ENCODE measurements at places on chromosomes 12 and 14. TPM values are rescaled to one million over a fixed set of nuclear protein-coding genes. Genes with fewer than 3 reads are reported as not detected.

ASPG gene
- total RNA-seq = not detected

SPPL3 gene
- 31.1 TPM for total RNA-seq

CPNE8 gene
- 2.2 TPM for total RNA-seq

PTMS gene
- 43.5 TPM for total RNA-seq

CAPZA3 gene
- total RNA-seq = not detected

CMA1 gene
- 0.51 TPM for total RNA-seq

ASCL1 gene
- total RNA-seq = not detected

RERG gene
- total RNA-seq = not detected

SPIC gene
- not detected for total RNA-seq

ITPR2 gene
- total RNA-seq = 43.5 TPM

GRCh38 chr12:122363782-122364181 is 58.7 kb downstream of the CLIP1 start:
- DNase-seq = no peak

DNA sequence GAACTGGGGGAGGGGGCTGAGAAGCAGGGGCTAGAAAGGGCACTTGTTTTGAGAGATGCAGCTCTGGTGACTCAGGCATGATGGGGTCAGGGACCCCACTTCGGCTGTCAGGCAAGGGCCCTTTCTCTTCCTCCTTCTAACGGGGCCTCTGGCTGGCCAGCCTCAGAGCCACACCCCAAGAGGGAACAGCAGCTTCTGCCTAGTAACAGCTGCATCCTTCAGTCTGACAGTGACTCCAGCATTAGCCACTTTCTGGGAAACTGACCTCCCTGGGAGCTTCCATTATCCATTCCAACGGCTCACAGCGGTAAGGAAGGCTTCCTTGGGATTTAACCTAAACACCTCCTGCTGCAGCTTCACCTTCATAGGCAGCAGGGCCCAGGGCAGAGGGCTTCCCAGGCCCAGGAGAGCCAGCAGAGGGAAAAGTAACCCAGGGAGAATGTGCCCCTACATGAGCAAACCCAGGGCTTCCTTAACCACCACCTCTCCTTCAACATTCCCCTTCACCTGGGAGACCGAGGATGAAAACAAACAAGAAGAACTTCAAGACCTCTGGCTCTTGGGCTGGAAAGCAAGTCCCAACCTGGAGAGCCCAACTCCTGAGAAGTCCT is 2.7 kb downstream of the NCKAP5L start:
- no peak for DNase-seq

- no peak for DNase-seq
Observed at GRCh38 chr14:100899884-100900771, 3.4 kb downstream of the RTL1 start.

DNA sequence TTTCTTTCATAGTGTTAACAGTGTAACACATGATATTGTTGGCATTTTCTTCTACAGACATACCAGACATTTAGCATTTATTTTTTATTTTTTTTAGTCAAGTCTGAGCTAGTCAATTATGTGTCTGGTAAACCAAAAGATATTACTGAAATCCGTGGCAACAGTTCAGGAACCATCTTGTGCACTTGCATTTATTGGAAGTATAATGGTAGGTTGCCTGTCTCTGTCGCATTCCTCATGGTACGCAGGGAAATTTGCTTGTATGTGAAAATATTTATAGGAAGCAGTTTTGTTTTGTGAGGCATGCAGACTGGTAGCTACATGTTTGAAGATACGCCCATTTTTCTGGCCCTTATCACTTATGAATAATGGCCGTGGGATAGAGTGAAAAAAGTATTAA is 186.1 kb upstream of the SLC38A2 start:
- no peak for DNase-seq

GRCh38 chr12:5305886-5306545 is 125.9 kb upstream of the NTF3 start:
- no peak for DNase-seq

DNA sequence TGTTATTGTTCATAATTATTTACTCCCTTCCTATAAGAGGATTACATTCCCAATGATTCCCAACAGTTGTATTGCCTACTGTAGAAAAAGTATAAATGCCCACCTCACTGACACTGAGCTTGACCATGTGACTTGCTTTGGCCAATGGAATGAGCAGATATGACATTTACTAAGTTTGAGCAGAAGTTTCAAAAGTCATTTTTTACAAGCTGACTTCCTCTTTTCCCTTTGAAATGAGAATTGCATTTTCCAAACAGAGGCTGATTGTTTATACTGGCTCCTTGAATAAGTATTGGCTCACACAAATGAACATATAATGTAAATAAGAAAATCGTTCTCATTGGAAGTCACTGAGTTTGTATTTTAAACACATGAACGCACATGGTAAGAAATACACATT is 116.4 kb upstream of the LRFN5 start:
- no peak for DNase-seq

GRCh38 chr14:21894003-21894897 is 220.6 kb upstream of the OR4E1 start:
- peak; percentile 54 for DNase-seq

DNA sequence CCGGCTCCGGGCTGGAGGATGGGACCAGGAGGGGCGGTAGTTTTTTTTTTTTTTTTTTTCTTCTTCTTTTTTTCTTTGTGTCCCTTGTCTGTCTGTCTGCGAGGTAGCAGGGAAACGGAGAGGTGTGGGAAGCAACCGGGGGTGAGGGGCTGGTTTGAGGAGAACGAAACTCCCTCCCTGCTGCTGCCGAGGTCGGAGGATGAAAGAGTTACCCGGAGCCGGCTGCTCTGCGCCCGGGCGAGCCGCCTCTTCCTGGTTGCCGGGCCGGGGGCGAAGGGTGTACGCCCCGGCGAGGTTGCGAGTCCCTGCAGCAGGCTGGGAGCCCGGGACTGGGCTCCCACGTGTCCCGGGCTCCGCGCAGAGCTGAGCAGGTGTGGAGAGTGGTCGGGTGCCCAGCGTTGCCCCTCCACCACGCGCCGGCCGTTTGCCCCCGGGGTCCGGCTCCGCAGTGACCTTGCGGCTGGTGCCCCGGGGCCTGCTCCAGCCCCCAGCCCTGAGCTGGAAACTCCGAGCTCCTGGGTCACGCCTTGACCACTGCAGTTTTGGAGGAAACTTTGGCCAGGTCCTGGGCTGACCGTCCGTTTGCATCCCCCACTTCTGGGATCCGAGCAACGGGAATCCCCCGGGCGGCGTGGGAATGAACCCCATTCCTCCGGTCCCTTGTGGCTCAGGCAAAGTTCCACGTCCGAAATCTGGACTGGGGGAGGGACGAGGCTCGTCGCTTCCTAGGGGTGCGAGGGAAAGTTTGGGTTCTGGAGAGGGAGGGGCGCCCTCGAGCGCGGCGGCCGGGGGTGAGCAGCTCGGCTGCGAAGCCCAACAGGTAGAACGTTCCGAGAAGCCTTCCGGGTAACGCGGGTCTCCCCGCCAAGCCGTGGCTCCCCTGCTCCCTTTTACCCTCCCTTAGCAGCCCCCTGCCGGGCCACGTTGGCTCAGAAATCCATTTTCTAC is 1.3 kb downstream of the CHST11 start:
- DNase-seq = peak; percentile 70

DNA sequence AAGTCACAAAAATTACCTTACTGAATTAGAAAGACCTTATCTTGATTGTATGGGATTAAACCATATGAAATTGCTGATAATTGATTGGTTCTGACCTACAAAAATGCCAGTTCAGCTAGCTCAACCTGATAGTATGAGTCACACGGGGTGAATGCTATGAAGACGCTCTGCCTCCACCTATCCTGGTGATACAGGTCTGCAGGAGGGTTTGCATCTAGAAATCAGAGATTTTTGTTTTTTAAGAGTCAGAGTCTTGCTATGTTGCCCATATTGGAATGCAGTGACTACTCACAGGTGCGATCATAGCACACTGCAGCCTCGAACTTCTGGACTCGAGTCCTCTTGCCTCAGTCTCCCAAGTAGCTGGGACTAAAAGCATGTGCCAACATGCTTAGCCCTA is 120.4 kb downstream of the HMGA2 start:
- DNase-seq = no peak

DNA sequence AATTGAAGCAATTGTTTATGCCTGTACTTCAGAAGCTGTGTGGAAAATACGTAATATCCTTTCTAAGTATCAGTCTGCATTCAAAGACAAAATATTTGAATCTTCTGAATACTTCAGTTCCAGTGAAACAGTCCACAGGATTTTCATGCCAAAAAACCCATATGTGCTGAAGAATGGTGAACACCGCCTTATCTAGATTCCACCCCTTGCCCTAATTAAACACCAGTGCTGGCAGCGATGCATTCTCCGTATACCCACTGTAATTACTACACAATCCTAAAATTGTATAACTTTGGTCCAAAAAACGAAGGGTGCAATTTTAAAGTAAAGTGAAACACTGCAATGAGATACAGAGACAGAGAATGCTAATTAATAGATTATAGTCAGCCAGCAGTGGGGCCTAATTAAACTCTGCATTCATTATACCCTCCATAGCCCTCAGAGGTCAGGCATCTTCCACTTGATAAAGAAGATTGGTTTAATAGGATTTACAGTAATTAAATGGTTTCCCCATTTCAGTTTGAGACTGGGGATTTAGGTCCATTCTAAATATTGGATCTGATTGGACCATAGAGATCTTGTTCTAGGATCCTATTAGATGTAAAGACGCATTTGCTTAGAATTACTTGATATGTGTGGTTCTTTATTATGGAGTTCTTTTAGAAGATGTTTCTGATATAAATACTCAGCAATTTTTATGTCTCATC is 43.9 kb downstream of the ERC1 start:
- DNase-seq = no peak

- no peak for DNase-seq
Observed at GRCh38 chr12:131640525-131640924, 70.4 kb upstream of the SFSWAP start.

- DNase-seq = no peak
Observed at GRCh38 chr12:95178136-95178535, 39.1 kb downstream of the FGD6 start.

- DNase-seq = no peak
Observed at GRCh38 chr14:104587641-104588040, 8.1 kb downstream of the C14orf180 start.

GRCh38 chr12:3200814-3201233 is 123.6 kb downstream of the TSPAN9 start:
- DNase-seq = no peak

- DNase-seq = no peak
Observed at GRCh38 chr12:83805156-83805772, 1107.3 kb downstream of the SLC6A15 start.

Measured in activated naive CD8-positive, alpha-beta T cell treated with anti-CD3 and anti-CD28 coated beads, Interleukin-2, amount 10 ng/mL, durations not matched to agents 7 days and 5 days (primary cell).